SJCRH30 (cell line): ENCODE measurements at places on chromosomes 12 and 14.
A peak's percentile ranks its signal among the peaks of the same experiment; 100 is the strongest.

- H3K27ac ChIP-seq, result peak overlapping the region; percentile 27; the same call in 1 of the 2 replicates
- no peak for DNase-seq
- no peaks in the 10 kb centered on the region for H3K36me3 ChIP-seq
- H3K4me3 ChIP-seq, result no peak overlapping the region
- peaks cover 16% of the 10 kb centered on the region for H3K4me1 ChIP-seq
These were observed 54.1 kb upstream of the FERMT2 start for GRCh38 chr14:53004976-53005375.

GRCh38 chr14:100611811-100612480 is 24.7 kb upstream of the BEGAIN start:
- H3K4me3 ChIP-seq, result no peak overlapping the region
- 0 out of 2 replicates have a peak, but pooled peaks cover 3% of the 10 kb centered on the region for H3K4me1 ChIP-seq
- no peak for DNase-seq
- H3K36me3 ChIP-seq, result no peaks in the 10 kb centered on the region

GRCh38 chr12:120468821-120469449 is 613 bp downstream of the SRSF9 start:
- peak overlapping the region; percentile 60 for H3K27ac ChIP-seq
- H3K4me3 ChIP-seq, result peak overlapping the region; percentile 92
- peaks cover 35% of the 10 kb centered on the region for H3K36me3 ChIP-seq
- H3K4me1 ChIP-seq, result no peaks in the 10 kb centered on the region
- no peak for DNase-seq

DNA sequence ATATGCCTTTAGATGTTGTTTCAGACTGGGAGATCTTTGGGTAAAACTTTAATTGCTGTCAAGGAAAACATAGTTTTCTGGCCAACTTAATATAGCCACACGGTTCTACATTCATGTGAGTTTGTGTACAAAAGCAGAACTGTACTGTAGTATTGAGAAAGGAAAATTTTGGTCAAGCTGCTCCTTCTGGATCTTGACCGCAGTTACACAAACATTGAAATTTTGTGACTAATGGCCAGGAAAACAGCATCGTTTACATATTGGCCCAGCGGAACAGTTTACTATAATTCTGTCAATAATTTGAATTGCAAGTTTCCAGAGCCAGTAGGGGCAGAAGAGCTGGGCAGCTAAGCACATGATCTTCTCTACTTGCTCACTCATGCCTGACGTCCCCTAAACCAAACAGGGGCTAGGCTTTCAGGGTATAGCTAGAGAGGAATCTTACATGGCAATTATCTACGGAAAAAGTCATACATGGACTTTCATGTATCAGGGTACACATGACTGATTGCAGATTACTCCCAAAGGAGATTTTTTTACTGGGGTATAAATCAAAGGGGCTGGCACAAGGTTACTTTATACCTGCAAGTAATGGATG is 11.4 kb upstream of the ART4 start:
- H3K4me3 ChIP-seq, result no peak overlapping the region
- H3K27ac ChIP-seq, result no peak overlapping the region
- H3K4me1 ChIP-seq, result peaks cover 5% of the 10 kb centered on the region
- no peak for DNase-seq

DNA sequence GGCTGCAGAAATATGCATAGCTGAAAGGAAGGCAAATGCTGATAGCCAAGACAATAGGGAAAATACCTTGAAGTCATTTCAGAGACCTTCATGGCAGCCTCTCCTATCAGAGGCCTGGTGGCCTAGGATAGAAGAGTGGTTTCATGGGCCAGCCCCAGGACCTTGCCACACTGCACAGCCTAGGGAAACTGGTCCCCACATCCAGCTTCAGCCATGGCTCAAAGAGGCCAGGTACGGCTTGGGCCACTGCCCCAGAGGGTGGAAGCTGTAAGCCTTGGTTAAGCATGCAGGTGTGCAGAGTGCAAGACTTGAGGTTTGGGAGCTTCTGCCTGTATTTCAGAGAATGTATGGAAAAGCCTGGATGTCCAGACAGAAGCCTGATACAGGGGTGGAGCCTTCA is 101.0 kb upstream of the KITLG start:
- no peaks in the 10 kb centered on the region for H3K36me3 ChIP-seq
- H3K27me3 ChIP-seq, result no peaks in the 10 kb centered on the region
- H3K4me3 ChIP-seq, result no peak overlapping the region
- H3K27ac ChIP-seq, result no peak overlapping the region
- no peaks in the 10 kb centered on the region for H3K4me1 ChIP-seq

GRCh38 chr12:15605881-15606590 is 183.2 kb downstream of the EPS8 start:
- DNase-seq, result no peak
- H3K4me3 ChIP-seq, result no peak overlapping the region
- no peak overlapping the region for H3K27ac ChIP-seq
- no peaks in the 10 kb centered on the region for H3K36me3 ChIP-seq
- H3K4me1 ChIP-seq, result peaks cover 32% of the 10 kb centered on the region

DNA sequence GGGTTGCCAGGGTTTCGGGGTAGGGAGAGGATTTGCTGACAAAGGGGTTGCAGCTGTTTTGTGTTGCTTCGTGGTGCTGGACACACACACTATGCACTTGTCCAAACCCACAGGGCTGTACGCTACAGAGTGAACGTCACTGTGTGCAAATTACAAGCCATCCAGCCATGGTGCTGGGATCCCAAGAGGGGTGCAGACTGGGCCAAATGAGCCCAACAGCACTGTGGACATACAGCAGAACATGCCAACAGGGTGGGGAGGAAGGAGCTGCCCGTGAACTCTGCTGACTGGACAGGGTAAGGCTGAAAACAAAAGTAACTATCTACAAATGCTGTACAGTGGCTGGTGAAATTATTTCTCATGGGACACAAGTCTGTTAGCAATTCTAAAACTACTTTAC is 25.2 kb downstream of the POLE start:
- no peaks in the 10 kb centered on the region for H3K27me3 ChIP-seq
- no peak overlapping the region for H3K27ac ChIP-seq
- H3K4me3 ChIP-seq, result no peak overlapping the region
- H3K36me3 ChIP-seq, result peaks cover 79% of the 10 kb centered on the region
- no peak for DNase-seq

- no peak for DNase-seq
- H3K27me3 ChIP-seq, result no peaks in the 10 kb centered on the region
- H3K27ac ChIP-seq, result no peak overlapping the region
- no peaks in the 10 kb centered on the region for H3K4me1 ChIP-seq
- no peak overlapping the region for H3K4me3 ChIP-seq
These were observed 35.3 kb downstream of the TRAFD1 start for GRCh38 chr12:112160611-112161010.

GRCh38 chr12:52850681-52851080 is 1.9 kb upstream of the KRT78 start:
- no peaks in the 10 kb centered on the region; the same call in 1 of the 2 replicates for H3K27me3 ChIP-seq
- H3K4me1 ChIP-seq, result no peaks in the 10 kb centered on the region
- H3K4me3 ChIP-seq, result no peak overlapping the region

- no peak for DNase-seq
- H3K27me3 ChIP-seq, result no peaks in the 10 kb centered on the region
- H3K4me1 ChIP-seq, result peaks cover 9% of the 10 kb centered on the region
- H3K4me3 ChIP-seq, result no peak overlapping the region
- peaks cover 77% of the 10 kb centered on the region for H3K36me3 ChIP-seq
- H3K27ac ChIP-seq, result no peak overlapping the region
These were observed 6.0 kb downstream of the ZBTB39 start for GRCh38 chr12:57000393-57000792.

- H3K4me3 ChIP-seq, result no peak overlapping the region
- no peaks in the 10 kb centered on the region for H3K27me3 ChIP-seq
- no peaks in the 10 kb centered on the region for H3K36me3 ChIP-seq
- DNase-seq, result no peak
- no peaks in the 10 kb centered on the region for H3K4me1 ChIP-seq
These were observed 1057.7 kb downstream of the VRK1 start for GRCh38 chr14:97854918-97855317.

DNA sequence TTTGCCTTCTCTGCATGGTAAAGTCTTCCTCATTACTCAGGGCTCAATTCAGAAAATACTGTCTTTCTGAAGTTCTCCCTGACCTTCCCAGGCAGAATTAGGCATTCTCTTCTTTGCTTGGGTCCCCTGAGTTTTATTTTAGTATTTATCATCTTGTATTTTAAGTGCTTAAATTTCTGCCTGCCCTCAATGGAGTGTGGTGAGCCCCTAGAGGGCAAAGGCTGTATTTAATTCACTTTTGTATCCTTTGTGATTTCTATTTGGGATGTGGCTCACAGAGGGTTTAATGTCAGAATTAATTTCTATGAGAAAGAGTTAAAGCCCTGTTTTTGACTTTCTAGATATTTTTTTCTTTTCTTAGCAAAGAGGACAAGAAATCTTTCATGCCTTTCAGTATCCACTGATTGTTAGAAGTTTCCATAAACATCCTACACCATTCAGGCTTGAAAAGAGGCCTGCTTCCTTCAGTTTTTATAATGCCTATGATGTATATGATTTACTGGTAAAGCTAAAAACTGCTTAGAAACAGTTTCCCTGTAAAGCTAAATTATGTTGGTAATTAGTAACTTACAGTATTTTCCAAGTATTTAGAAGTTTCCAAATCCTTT is 55.6 kb upstream of the PTPRB start:
- 0 out of 2 replicates have a peak overlapping the region, but pooled peaks have one; percentile 5 for H3K27ac ChIP-seq
- peaks cover 12% of the 10 kb centered on the region; the same call in 1 of the 2 replicates for H3K4me1 ChIP-seq
- DNase-seq, result peak; percentile 27

GRCh38 chr12:52266514-52266913 is 7.9 kb upstream of the KRT86 start:
- no peak overlapping the region for H3K27ac ChIP-seq
- H3K27me3 ChIP-seq, result no peaks in the 10 kb centered on the region
- no peak overlapping the region for H3K4me3 ChIP-seq
- no peak for DNase-seq
- peaks cover 7% of the 10 kb centered on the region for H3K4me1 ChIP-seq

GRCh38 chr14:104739546-104740516 is 13.1 kb upstream of the SIVA1 start:
- H3K36me3 ChIP-seq, result no peaks in the 10 kb centered on the region
- no peak overlapping the region for H3K4me3 ChIP-seq
- no peak for DNase-seq
- peaks cover 8% of the 10 kb centered on the region; the same call in 1 of the 2 replicates for H3K4me1 ChIP-seq
- H3K27me3 ChIP-seq, result peaks cover 9% of the 10 kb centered on the region; the same call in 1 of the 2 replicates

GRCh38 chr12:85823436-85824180 is 12.6 kb downstream of the RASSF9 start:
- no peaks in the 10 kb centered on the region for H3K27me3 ChIP-seq
- H3K27ac ChIP-seq, result no peak overlapping the region
- peak; percentile 3 for DNase-seq
- H3K4me3 ChIP-seq, result no peak overlapping the region
- H3K36me3 ChIP-seq, result no peaks in the 10 kb centered on the region

GRCh38 chr14:101129521-101130167 is 226.1 kb upstream of the RTL1 start:
- no peaks in the 10 kb centered on the region for H3K36me3 ChIP-seq
- no peak overlapping the region for H3K27ac ChIP-seq
- no peak for DNase-seq
- no peak overlapping the region for H3K4me3 ChIP-seq

DNA sequence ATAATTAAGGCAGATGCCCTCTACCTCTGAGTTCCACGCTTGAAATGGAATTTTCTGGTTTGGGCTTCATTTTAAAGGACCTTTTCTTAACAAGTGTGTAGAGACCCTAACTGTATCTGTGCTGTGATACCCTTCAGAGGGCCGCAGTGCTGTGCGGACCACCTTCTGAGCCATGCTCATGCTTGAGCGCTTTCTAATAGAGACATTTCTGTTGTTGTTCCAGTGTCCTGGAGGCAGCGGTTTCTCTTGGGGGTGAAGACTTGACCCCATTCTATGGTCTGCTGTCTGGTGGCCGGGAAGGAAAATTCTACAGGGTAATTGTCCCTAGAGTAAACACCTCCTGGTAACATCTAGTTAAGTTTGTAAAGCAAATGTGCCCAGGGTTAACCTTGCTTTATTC is 46.7 kb upstream of the BCL7A start:
- no peak overlapping the region for H3K27ac ChIP-seq
- H3K36me3 ChIP-seq, result no peaks in the 10 kb centered on the region
- 0 out of 2 replicates have a peak, but pooled peaks cover 3% of the 10 kb centered on the region for H3K27me3 ChIP-seq

DNA sequence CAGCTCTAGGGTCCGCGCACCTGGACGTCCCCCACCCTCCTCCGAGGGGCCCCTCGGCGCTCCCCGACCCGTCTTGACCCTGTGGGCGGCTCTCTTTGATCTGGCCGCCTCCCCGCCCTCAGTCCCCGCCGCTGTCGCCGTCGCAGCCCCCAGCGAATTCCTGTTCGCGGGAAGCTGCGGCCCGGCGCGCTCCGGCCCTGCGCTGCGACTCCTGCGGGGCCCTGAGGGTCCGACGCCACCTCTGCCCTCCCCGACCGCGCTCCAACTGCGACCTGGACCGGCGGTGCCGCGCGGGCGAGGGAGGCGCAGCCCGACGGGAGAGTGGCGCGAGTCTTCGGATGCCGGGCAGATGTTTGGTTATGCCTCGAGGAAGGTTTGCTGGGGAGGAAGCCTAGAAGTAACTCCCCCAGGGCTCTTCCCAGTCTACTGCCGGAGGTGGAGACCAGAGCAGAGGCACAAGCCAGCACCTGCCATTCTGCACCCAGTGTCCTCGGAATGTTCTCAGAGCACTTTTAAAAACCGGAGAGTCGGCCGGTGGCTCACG is 440 bp upstream of the ISM2 start:
- no peaks in the 10 kb centered on the region; the same call in 1 of the 2 replicates for H3K27me3 ChIP-seq
- no peak overlapping the region for H3K27ac ChIP-seq
- H3K4me3 ChIP-seq, result peak overlapping the region; percentile 54
- no peaks in the 10 kb centered on the region for H3K4me1 ChIP-seq

GRCh38 chr14:95121911-95122620 is 35.3 kb downstream of the DICER1 start:
- peaks cover 83% of the 10 kb centered on the region for H3K4me1 ChIP-seq

- no peaks in the 10 kb centered on the region for H3K27me3 ChIP-seq
- no peak for DNase-seq
These were observed 115.4 kb upstream of the FOXG1 start for GRCh38 chr14:28651148-28651547.

GRCh38 chr12:114799574-114800487 is 115.9 kb upstream of the TBX3 start:
- no peaks in the 10 kb centered on the region for H3K4me1 ChIP-seq
- no peak for DNase-seq
- H3K27ac ChIP-seq, result no peak overlapping the region
- no peak overlapping the region for H3K4me3 ChIP-seq
- H3K27me3 ChIP-seq, result no peaks in the 10 kb centered on the region
- no peaks in the 10 kb centered on the region for H3K36me3 ChIP-seq

GRCh38 chr12:98295681-98296080 is 219.7 kb upstream of the TMPO start:
- H3K27me3 ChIP-seq, result no peaks in the 10 kb centered on the region; the same call in 1 of the 2 replicates
- H3K36me3 ChIP-seq, result no peaks in the 10 kb centered on the region
- no peak overlapping the region for H3K4me3 ChIP-seq
- no peaks in the 10 kb centered on the region for H3K4me1 ChIP-seq
- DNase-seq, result no peak

DNA sequence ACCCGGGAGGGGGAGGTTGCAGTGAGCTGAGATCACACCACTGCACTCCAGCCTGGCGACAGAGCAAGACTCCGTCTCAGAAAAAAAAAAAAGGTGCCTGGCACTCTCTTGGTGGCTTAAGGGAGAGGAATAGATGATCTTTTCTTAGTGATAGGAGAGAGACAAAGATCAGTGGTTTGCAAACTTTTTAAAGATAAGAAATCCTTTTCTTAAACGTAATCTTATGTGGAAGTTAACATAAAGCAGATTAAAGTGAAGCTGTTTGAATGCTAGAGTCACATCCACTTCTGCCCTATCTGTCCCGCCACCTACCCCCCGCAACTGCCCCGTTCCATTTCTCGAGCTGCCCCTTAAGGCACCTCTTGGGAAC is 6.3 kb upstream of the NINJ2 start:
- no peaks in the 10 kb centered on the region; the same call in 1 of the 2 replicates for H3K4me1 ChIP-seq
- H3K4me3 ChIP-seq, result no peak overlapping the region
- H3K27ac ChIP-seq, result no peak overlapping the region
- no peaks in the 10 kb centered on the region for H3K36me3 ChIP-seq

GRCh38 chr12:92047393-92047826 is 98.2 kb downstream of the BTG1 start:
- peaks cover 11% of the 10 kb centered on the region for H3K4me1 ChIP-seq
- DNase-seq, result no peak
- H3K27me3 ChIP-seq, result no peaks in the 10 kb centered on the region
- no peaks in the 10 kb centered on the region for H3K36me3 ChIP-seq
- no peak overlapping the region for H3K4me3 ChIP-seq
- no peak overlapping the region for H3K27ac ChIP-seq
